Activated T-cell treated with anti-CD3 and anti-CD28 coated beads, Interleukin-2, amount 50 U/mL, for 72 hours (primary cell): ENCODE measurements at places on chromosomes 6 and 20.

DNA sequence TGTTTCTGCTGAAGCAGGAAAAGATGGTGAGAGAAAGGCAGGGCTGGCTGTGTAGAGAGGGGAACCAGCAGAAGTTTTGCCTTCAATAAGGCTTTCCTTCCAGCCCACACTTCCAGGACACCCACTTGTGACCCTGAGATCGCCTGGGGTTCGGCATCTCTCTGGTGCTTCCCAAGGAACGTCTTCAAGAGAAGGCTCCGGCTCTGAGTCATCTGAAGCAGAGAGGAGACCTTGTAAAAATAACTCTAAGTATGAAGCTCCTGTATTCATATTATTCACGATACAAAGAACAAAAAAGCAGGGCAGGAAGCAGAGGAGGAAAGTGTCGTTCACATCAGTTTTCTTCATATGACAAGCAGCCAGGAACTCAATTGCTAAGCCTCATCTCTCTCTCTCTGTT, 95.4 kb upstream of the MRPS10 start:
- peaks cover 62% of the 10 kb centered on the region for H3K4me1 ChIP-seq
- H3K36me3 ChIP-seq, result peaks cover 6% of the 10 kb centered on the region
- peak overlapping the region; percentile 52 for H3K4me3 ChIP-seq
- no peak for DNase-seq
- H3K27me3 ChIP-seq, result no peaks in the 10 kb centered on the region

GRCh38 chr20:32404017-32404416, 45.9 kb downstream of the ASXL1 start:
- peaks cover 29% of the 10 kb centered on the region for H3K36me3 ChIP-seq
- peaks cover 58% of the 10 kb centered on the region for H3K4me1 ChIP-seq
- H3K4me3 ChIP-seq, result no peak overlapping the region
- no peak for DNase-seq
- H3K27me3 ChIP-seq, result no peaks in the 10 kb centered on the region
- H3K27ac ChIP-seq, result no peak overlapping the region

DNA sequence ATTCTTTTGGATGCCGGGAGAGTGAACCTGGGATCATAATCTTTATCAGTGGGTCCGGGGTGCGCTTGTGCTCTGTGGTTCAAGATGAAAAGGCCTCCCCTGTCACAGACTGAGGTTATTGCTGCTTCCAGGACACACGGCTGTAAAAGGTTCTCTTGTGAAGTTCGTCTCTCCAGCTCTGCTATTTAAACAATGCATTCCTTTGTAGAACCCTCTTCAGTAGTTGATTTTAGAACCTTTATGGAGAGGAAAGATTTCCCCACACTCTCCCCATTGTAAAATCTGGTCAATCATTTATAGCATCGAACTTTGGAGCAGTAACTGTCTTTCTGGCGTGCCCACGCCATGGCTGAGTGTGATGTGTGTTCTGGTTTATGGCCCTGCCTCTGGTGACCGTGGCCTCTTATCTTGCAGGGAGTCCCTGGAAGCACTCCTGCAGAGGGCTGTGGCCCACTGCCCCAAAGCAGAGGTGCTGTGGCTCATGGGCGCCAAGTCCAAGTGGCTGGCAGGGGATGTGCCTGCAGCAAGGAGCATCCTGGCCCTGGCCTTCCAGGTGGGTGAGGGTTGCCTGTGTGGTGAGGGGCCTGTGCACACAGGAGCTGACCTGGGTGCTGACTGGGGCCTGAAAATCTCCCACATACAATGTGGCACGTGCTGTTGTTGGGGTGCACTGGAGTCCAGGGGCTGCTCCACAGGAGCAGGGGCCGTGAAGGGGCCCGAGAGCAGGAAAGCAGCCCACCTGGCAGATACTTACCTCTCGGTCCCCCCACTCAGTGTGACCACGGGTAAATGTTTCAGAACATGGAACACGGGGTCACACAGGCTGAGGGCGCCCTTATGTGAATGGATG, 11.6 kb upstream of the C20orf204 start:
- DNase-seq, result no peak
- no peak overlapping the region for H3K4me3 ChIP-seq
- H3K27me3 ChIP-seq, result no peaks in the 10 kb centered on the region

- no peak overlapping the region for H3K4me3 ChIP-seq
- no peak overlapping the region for H3K27ac ChIP-seq
- no peaks in the 10 kb centered on the region for H3K36me3 ChIP-seq
- H3K4me1 ChIP-seq, result no peaks in the 10 kb centered on the region
- H3K27me3 ChIP-seq, result no peaks in the 10 kb centered on the region
Measured at GRCh38 chr6:66199171-66199570, 492.1 kb upstream of the EYS start.

DNA sequence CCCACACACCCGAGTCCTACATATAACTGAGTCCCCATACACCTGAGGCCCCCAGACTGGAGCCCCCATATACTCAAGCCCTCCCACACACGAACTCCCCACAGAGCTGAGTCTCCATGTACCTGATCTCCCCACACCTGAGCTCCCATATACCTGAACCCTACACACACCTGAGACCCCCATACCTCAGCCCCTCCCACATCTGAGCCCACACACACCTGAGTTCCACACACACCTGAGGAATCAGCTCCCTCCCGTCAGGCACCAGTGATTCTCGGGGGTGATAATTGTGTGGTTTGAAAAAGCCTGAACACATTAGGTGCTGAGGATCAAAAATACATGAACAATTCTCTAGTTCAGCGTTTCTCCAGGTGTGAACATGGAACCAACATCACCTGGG, 15.4 kb downstream of the PFDN4 start:
- DNase-seq, result no peak
- no peak overlapping the region for H3K4me3 ChIP-seq
- H3K27ac ChIP-seq, result no peak overlapping the region
- no peaks in the 10 kb centered on the region for H3K36me3 ChIP-seq

- no peak overlapping the region for H3K27ac ChIP-seq
- no peaks in the 10 kb centered on the region for H3K4me1 ChIP-seq
- peaks cover 10% of the 10 kb centered on the region for H3K27me3 ChIP-seq
- no peaks in the 10 kb centered on the region for H3K36me3 ChIP-seq
- H3K4me3 ChIP-seq, result no peak overlapping the region
Measured at GRCh38 chr6:75450903-75451302, 42.7 kb downstream of the FILIP1 start.

DNA sequence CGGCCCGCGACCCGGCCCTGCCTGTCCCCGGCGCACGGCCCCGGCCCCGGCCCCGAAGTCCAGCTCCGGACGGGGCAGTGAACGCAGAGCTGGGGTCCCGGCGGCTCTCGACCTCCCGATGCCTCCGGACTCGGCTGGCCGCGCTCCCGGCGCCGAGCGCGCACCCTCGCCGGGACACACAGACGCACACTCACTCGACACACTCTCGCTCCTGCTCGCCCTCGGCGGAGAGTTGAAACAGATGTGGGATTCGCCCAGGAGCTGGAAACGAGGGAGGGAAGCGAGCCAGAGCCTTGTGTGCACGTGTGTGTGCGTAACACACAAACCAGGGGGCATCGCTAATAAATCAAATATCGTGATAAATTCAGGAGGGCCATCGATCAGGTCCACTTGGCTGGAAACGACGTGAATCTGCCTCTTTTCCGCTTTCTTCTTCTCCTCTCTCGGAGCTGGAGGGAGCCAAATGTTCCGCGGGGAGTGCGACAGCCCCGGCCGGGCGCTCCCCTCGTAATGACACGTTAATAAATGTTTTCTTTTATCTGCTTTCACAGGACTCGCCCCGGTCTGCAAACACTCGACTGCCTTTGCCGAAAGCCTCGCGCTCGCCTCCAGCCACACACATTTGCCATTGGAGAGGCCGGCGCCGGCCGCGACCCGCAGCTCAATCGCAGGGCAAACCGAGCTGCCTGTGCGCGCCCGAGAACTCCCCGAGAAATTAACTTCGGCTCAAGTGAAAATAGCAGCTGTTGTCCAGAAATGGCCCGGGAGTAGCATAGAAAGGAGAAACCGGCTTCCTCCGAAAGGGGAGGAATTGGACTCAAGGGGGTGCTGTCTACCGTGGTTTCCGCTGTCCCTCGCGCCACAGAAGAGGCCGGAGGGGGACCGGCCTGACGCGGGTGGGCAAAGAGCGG, 828 bp upstream of the SULF2 start:
- peaks cover 69% of the 10 kb centered on the region for H3K27me3 ChIP-seq
- peaks cover 13% of the 10 kb centered on the region for H3K4me1 ChIP-seq
- DNase-seq, result peak; percentile 44

GRCh38 chr6:24554474-24554873, 59.7 kb downstream of the ALDH5A1 start:
- no peak overlapping the region for H3K27ac ChIP-seq
- H3K27me3 ChIP-seq, result no peaks in the 10 kb centered on the region
- H3K36me3 ChIP-seq, result no peaks in the 10 kb centered on the region

DNA sequence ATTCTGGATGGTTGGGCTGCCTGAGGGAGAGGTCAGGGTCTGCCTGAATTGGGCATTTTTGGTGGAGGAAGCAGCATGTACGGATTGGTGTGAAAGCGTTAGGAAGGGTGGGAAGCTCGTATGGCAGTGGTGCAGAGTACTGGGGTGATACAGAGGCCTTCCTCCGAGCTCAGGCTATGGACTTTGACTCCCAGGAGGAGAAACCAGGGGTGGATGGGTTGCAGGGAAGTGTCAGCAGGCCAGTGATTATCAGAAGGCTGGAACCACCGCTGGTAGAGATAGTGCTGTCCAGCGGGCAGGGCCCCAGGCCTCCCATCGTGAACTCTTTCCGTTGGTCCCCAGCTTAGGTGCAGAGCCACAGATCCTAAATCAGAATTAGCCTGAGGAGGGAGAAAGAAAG, 5.3 kb downstream of the WFDC5 start:
- peaks cover 4% of the 10 kb centered on the region for H3K4me1 ChIP-seq
- no peak for DNase-seq
- no peaks in the 10 kb centered on the region for H3K36me3 ChIP-seq
- peaks cover 19% of the 10 kb centered on the region for H3K27me3 ChIP-seq

DNA sequence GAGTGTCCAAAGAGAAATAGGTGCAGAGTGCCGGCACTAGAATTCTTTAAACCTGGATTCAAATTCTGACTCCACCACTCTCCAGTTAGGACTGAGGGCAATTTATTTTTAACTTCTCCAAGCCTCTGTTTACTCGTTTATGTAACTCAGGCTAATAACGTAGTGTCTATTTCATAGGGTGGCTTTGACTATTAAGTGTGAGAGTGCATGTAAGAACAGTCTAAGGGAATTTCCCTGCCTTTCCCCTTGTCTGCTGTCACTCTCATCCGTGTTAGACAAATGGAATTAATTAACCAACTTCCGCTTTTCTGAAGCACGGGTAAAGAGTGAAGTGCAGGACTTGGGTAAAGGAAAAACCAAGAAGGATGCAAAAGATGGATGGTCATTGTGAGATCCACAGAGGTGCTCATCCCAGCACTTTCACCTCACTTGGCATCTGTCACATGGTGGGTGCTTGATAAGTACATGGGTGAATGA, 4.1 kb upstream of the ZKSCAN8 start:
- peaks cover 6% of the 10 kb centered on the region for H3K36me3 ChIP-seq
- H3K4me3 ChIP-seq, result peak overlapping the region; percentile 94
- H3K27ac ChIP-seq, result peak overlapping the region; percentile 94
- peaks cover 76% of the 10 kb centered on the region for H3K4me1 ChIP-seq
- no peaks in the 10 kb centered on the region for H3K27me3 ChIP-seq

DNA sequence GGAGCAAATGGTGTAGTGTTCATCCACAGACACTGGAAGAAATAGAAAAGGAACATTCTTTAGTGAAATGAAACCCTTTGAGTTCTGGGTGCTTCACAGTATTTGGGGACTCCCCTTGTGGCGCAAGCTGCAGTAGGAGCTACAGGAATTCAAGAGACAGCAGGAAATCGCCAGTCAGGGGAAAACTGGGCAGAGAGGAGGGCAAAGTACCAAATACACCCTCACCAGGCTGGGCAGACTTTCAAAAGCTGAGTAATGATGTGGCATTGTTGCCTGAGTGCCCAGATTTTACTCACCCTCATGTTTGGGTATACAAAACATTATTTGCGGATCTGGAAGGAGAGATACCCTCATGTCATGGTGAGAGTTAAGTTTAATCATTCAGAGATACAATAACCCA, 97.9 kb downstream of the SOD2 start:
- peaks cover 13% of the 10 kb centered on the region for H3K4me1 ChIP-seq
- no peak for DNase-seq
- H3K27ac ChIP-seq, result no peak overlapping the region
- H3K4me3 ChIP-seq, result peak overlapping the region; percentile 45
- H3K27me3 ChIP-seq, result no peaks in the 10 kb centered on the region

GRCh38 chr6:19851241-19852089, 14.3 kb downstream of the ID4 start:
- no peak overlapping the region for H3K27ac ChIP-seq
- H3K27me3 ChIP-seq, result peaks cover 9% of the 10 kb centered on the region
- H3K36me3 ChIP-seq, result no peaks in the 10 kb centered on the region
- no peaks in the 10 kb centered on the region for H3K4me1 ChIP-seq
- no peak for DNase-seq

DNA sequence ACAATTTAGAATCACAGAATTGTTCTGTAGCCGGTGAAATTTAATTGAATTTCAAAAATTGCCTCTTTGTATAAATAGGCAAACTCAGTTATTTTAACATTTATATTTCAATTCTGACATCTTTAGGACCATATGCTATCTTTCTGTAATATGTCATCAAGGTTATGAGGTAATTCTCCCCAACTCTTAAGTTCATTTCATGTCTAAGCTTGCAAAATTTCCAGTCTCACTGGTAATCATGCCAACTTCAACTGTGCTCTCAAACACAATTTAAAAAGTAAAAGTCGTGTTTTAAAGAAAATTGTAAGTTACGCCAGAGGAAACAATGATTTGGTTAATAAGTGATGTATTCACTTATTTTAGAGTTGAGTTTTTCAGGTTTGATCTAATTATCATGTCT, 1.4 kb downstream of the NCOA7 start:
- DNase-seq, result no peak
- H3K27ac ChIP-seq, result peak overlapping the region; percentile 74
- H3K4me3 ChIP-seq, result peak overlapping the region; percentile 91
- peaks cover 4% of the 10 kb centered on the region for H3K36me3 ChIP-seq
- no peaks in the 10 kb centered on the region for H3K27me3 ChIP-seq
- peaks cover 59% of the 10 kb centered on the region for H3K4me1 ChIP-seq

GRCh38 chr6:63816401-63816981, 180.9 kb downstream of the PHF3 start:
- no peak for DNase-seq
- no peaks in the 10 kb centered on the region for H3K36me3 ChIP-seq
- H3K4me1 ChIP-seq, result no peaks in the 10 kb centered on the region
- H3K27ac ChIP-seq, result no peak overlapping the region
- H3K27me3 ChIP-seq, result peaks cover 3% of the 10 kb centered on the region

- no peak overlapping the region for H3K27ac ChIP-seq
- no peak for DNase-seq
- H3K4me3 ChIP-seq, result no peak overlapping the region
- H3K27me3 ChIP-seq, result no peaks in the 10 kb centered on the region
- no peaks in the 10 kb centered on the region for H3K4me1 ChIP-seq
Measured at GRCh38 chr20:11331096-11331495, 586.6 kb upstream of the BTBD3 start.

DNA sequence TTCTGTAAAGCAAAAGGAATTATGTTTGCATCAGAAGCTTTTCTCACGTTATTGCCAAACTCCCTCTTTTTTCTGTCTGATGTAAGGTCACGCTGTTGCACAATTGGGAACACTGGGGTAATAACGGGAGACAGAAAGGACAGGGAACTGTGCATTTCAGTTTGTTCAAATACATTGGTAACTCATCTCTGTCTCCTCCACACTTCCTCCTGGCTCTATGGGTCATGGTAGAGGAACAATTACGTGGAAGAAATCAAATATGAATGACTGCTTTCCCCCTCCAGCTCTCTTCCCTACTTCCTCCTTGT, 132.2 kb upstream of the TNFAIP3 start:
- no peak overlapping the region for H3K27ac ChIP-seq
- H3K27me3 ChIP-seq, result peaks cover 14% of the 10 kb centered on the region
- no peaks in the 10 kb centered on the region for H3K36me3 ChIP-seq
- H3K4me3 ChIP-seq, result no peak overlapping the region
- no peak for DNase-seq
